B cell (primary cell): ENCODE measurements at places on chromosomes 6 and 20. TPM values are rescaled to one million over a fixed set of nuclear protein-coding genes. Genes with fewer than 3 reads are reported as not detected.

DNA sequence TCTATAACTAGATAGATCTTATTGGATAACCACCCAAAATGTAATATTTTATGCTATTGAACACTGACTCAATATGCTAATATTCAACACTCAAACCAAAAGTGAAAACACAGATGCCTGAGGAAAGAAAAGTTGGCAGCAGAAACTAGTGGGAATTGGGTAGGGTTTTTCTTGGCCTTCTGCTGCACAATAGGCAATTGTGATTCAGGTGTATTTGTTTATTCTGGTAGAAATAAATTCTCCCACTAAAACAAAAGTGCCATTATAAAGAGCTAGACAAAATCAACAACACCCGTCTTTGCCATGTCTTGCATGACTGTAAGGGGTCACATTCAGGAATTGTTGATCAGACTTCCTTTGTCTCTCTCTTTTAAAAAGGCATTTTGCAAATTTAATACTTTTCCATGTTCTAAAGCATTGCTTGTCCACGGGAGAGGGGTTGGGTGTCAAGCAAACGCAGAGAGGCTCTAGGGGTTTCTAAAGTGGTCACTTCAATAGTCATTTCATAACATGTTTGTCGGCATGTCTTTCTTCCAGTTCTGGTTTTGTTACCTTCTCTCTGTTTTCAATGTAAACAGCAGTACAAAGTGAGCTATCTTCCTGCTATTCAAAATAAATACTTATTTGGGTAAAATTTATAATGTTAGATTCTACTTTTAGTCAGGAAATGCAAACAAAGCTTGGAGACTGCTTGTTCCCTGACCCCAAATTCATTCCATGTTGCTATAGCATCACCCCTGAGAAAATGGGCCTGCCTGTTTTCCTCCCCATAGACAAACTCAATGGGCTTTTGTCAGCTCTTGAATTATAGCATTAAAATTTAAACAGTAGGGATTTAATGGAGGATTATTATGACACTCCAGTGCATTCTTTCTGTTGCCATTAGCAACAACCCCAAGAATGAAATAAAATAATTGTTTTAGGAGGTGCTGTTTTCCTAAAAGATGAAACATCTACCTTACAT lies 217.0 kb upstream of the CCN2 start:
- DNase-seq = no peak

SPEF1 gene
- polyA plus RNA-seq = not detected in 2 replicates

SLC17A1 gene
- polyA plus RNA-seq = not detected in 2 replicates

GRCh38 chr6:13425943-13426931 lies 61.2 kb downstream of the GFOD1 start:
- no peak for DNase-seq

- DNase-seq = no peak
These were observed 110.3 kb upstream of the GGTLC1 start for GRCh38 chr20:24098886-24099285.

DDX43 gene
- 2.1 and 2.6 TPM in 2 replicates for polyA plus RNA-seq

GRCh38 chr6:161792851-161793493 lies 519.1 kb upstream of the AGPAT4 start:
- DNase-seq = no peak

SEL1L2 gene
- not detected in 2 replicates for polyA plus RNA-seq

HLA-DRB5 gene
- 23.8 and 112 TPM in 2 replicates for polyA plus RNA-seq

MAP3K5 gene
- polyA plus RNA-seq = 5.7 and 8.0 TPM in 2 replicates

KHDC1L gene
- polyA plus RNA-seq = not detected in 2 replicates

PSORS1C2 gene
- polyA plus RNA-seq = not detected in 2 replicates

- peak; percentile 18 for DNase-seq
These were observed 65.2 kb upstream of the TXNDC5 start for GRCh38 chr6:7975764-7976146.

C6orf132 gene
- polyA plus RNA-seq = not detected in 2 replicates

FOXC1 gene
- polyA plus RNA-seq = 0.04 and 0.07 TPM in 2 replicates

RAB44 gene
- polyA plus RNA-seq = 0.16 and 0.25 TPM in 2 replicates

DEFB124 gene
- not detected in 2 replicates for polyA plus RNA-seq

DNA sequence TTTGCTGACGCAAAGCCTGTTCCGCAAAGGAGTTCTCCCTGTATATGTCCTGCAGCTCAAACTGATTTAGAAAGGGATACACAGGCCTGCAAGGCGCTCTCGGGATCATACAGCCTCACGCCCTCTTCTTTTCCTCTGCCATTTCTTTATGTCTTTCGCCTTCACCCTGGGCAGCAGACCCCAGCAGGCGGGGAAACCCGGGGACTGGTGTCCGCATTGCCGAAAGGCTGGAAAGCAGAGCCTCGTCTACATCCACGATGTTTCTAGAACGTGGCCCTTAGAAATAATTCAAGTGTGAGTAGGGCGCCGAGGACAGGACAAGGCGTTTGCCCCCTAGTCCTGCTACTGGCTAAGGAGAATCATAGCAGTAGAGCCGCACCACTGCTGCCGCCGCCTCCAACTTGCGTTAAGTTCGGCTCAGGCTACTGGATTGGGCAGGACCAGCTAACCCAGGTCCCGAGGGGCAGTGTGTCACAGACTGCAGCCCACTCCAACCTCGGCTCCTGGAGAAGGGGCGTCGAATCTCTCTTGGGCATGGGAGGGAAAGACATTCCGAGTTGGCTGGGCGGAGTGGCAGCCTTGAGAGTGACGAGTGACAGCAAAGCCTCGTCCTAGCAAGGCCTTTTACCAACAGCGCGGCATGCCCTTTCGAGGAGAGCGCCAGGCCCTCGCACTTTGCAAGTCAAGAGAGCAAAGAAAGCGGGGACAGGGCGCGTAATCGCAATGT lies 2.6 kb upstream of the TBX18 start:
- no peak for DNase-seq

MYBL2 gene
- polyA plus RNA-seq = 2.7 and 5.2 TPM in 2 replicates

DNA sequence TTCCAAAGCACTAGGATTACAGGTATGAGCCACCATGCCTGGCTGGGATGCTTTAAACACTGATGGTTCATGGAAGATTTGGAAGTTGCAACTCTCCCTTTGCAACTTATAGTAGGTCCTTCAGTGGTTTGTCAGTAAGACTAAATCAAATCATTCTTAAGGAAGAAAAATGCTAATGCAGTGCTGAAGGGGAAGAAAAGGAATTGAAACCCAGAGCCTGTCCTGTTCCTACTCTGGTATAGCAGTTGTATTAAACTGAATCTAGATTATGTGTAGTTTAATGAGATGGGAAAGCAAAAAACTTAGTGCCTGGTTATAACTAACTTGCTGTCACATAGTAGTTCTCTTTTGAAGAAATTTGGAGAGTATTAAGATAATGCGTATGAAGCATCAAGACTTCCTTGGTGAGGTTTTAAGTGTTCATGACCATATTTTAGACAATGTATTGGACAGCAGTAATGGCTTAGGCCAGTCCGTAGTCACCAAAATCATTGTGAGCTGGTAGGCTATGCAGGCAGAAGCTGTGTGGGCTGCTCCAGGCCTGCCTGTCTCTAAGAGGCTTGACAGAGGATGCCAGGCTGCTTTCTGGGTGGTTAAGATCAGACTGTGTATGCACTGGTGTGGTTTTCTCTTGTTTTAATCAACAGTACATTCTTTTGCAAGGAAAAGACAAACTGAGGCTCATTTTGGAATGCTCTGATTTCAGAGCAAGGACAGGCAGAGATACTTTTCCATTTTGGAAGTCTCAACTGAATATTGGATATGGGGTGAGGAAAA lies 14.0 kb downstream of the PAQR8 start:
- DNase-seq = no peak

DNA sequence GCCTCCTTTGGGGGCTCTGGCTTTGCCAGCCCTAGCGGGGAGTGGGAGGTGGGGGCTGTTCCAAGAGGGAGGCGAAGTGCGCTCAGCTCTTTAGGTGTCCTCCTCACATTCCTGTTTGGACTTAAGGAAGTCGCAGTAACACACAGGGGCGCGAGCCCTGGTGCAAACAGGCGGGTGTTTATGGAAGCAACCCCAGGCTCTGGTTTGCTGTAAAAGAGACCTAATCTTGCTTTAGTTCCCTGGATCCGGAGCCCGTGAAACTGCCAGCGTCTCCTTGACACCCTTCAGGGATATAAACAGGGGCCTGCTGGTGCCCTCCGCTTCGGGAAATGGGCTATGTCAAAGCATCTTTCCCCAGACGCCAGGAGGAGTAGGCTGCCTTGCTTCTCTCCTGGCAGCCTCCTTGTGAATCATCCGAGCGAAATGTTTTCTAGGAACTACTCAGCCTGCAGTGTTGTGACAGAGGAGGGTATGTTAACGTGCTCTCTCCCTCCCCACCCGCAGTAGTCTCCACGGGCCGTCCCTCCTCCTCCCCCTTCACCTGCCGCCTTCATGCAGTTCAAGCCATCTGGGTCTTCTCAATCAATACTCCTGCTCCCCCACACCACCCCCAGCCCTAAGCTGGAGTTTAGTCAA lies 168.0 kb upstream of the LRFN2 start:
- no peak for DNase-seq

RIMS1 gene
- not detected in 2 replicates for polyA plus RNA-seq

- no peak for DNase-seq
These were observed 60.6 kb upstream of the IL20RA start for GRCh38 chr6:137105375-137105774.

UNC5CL gene
- polyA plus RNA-seq = 4.5 and 5.7 TPM in 2 replicates
